Activated CD4-positive, CD25-positive, alpha-beta regulatory T cell treated with anti-CD3 and anti-CD28 coated beads, Interleukin-2, amount 50 U/mL, for 72 hours (primary cell): ENCODE measurements at places on chromosomes 2 and 18.
A peak's percentile ranks its signal among the peaks of the same experiment; 100 is the strongest.

DNA sequence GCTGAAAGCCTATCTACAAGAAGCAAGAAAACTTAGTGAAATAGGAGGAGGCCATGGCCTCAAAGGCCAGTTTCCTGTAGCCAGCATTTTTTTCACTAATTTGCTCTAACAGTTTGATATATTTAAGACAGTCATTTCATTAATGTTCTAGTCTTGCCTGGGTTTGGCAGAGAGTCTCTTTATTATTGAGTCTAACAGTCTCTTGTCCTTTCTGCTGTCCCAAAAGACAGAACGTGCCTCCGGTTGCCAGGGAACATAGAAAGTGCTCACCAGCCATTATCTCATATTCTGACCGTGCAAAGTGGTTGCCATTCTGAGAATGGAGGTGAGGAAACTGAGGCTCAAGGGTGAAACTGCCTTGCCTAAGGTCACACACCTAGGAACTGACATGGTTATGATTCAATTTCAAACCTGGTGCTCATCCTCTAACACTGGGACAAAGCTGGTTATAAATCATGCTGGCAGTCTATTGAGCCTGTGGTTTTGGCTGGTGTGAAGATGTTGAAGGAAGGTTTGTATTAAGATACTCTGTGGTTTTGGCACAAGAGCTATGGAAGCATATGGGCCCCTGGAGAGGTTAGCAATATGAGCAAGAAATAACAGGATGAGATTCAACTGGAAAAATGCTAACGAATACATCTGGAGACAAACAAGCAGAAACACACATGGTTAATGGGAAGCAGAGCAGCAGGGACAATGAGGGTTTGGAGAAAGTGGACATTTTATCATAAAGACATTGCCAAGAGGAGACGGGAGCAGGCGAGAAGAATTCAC is 903.3 kb upstream of the KLHL29 start:
- no peak for DNase-seq

DNA sequence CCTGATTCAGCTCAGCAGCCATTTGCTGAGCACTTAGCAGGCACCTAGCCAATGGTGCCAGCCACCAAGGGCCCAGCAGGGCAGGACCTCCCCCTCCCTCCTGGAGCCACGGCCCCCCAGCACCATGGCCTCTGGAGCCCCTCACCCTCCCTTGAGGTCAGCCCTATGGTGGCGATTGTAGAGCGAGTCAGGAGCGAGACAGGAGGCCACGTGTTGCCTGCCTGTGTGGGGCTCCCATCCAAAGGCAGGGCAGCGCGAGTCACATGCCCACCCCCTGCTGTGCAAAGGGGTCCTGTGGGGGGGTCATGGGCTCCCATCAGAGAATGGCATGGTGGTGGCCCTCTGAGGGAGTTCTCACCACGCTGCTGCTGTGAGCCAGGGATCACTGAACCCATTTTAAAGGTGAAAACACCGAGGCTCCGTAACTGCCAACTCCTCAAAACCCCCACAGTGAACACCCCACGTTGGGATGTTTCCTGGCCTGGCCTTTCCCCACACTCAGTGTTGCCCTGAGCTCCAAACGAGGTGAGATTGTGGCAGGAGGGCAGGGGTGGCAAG is 35.6 kb downstream of the RAMP1 start:
- DNase-seq = no peak

- no peak for DNase-seq
Observed at GRCh38 chr18:39448942-39449341, 1883.3 kb upstream of the CELF4 start.

- DNase-seq = no peak
Observed at GRCh38 chr18:69031571-69031970, 233.7 kb downstream of the CCDC102B start.

DNA sequence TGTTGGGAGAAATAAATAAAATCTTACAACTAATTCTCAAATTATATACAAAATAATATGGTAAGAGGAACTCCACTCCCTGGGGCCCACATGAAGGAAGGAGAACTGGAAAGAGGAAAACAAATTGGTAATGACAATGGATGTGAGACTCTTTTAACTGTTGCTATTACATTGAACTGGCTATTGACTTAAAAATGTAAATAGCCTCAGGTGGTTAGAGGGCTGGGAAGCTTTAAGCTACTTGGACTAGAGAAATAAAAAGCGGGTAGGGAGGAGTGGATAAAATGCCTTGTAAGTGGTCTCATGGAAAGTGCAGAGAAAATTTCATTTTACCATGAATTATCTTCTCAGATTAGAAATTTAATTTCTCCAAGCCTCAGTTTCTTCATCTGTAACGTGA is 64.1 kb downstream of the KCNJ3 start:
- DNase-seq = no peak

GRCh38 chr2:174338671-174339560 is 4.2 kb downstream of the SP9 start:
- DNase-seq = no peak

GRCh38 chr18:65365245-65365980 is 385.4 kb upstream of the CDH7 start:
- no peak for DNase-seq

- DNase-seq = no peak
Observed at GRCh38 chr2:237147317-237147716, 61.6 kb downstream of the COPS8 start.

- DNase-seq = no peak
Observed at GRCh38 chr2:206859330-206859739, 80.0 kb upstream of the CPO start.

DNA sequence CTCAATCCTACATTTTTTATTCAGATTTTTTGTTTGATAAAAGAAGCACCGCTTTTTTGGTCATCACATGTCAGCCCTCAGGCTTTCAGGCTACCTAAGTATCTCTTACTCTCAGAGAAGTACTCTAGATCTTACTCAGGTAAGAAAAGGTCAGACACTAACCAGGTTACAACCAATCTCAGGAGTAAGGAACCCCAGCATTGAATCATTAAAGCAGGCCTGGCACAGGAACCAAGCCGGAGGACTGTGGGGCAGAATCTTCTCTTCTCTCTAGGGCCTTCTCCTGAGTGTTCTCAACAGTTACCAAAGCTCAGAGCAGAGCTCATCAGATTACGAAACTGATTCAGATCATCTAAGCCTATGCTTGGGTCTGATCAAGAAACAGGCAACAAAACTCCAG is 28.2 kb downstream of the RBMS1 start:
- DNase-seq = no peak

DNA sequence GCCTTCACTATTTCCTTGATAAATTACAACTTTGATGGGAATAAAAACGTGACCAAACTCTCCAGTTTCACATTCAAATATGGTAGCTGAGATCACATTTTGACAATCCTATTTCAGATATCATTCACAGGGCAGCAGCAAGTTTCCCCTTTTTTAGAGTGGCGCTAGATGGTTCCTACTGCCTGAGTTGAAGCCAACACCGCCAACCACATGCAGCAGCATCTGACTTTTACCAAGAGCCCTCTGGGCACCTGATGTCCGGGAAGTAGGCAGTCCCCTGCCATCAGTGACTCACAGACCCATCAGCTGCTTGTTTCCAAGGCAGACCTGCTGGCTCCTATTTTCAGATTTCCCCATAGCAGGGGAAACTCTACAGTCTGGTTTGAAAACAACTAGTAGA is 4.0 kb upstream of the MREG start:
- peak; percentile 46 for DNase-seq

DNA sequence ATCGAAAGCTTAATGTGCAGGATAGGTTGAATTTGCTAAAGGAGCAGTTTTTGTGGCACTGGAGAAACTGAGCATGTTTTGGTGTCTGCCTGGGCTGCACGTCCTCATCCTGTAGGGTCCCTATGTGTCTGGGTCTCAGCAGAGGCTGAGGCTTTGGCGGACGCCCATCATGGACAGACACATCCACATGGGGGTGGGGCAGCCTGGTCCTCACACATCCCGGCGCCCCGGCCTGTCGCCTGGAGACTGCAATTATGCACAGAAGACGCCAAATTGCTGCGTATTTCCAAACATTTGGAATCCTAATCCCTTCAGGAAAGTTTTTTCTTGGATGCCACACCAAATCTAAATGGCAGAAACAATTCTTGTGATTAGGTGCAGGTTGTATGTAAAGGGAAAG is 128.2 kb upstream of the TWIST2 start:
- DNase-seq = no peak

DNA sequence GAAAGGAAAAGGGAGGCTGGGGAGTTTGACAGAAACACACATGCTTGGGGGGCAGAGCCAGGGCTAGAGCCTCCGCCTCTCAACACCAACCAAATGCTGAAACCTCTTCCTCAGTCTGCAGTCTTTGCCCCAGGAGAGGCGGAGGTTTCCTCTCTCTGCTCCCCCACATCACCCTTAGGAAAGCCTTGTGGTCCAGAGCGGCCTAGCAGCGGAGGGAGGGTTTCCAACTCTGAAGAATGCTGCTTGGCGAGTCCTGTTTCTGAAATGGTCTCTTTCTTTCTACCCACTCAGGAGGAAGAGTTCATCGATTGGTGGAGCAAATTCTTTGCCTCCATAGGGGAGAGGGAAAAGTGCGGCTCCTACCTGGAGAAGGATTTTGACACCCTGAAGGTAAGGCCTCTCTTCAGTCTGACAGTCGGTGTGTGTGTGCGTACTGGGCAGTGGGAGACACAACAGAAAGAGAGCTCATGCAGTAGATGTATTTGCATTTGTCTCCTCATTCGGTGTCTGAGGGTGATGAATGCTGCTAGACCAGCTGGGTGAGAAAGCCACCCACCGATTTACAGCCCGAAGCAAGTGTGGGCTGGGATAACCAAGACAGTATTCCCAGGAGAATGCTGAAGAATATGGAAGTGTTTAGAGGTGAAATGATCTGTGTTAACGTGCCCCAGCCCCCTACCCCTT is 190.5 kb downstream of the DYSF start:
- no peak for DNase-seq

DNA sequence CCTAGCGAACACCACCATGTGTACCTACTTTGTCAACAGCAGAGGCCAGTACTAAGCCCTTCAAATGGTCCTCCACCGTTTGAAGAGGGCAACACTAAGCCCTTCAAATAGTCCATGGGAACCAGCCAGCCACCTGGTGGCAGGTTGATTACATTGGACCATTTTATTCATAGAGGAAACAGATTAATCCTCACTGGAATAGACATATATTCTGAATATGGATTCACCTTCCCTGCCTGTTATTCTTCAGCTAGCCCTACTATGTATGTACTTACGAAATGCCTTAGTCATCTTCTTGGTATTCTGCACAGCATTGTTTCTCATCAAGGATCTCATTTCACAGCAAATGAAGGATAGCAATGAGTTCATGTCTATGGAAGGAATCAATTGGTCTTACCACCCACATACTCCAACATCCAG is 10.0 kb upstream of the ZNF396 start:
- DNase-seq = no peak

DNA sequence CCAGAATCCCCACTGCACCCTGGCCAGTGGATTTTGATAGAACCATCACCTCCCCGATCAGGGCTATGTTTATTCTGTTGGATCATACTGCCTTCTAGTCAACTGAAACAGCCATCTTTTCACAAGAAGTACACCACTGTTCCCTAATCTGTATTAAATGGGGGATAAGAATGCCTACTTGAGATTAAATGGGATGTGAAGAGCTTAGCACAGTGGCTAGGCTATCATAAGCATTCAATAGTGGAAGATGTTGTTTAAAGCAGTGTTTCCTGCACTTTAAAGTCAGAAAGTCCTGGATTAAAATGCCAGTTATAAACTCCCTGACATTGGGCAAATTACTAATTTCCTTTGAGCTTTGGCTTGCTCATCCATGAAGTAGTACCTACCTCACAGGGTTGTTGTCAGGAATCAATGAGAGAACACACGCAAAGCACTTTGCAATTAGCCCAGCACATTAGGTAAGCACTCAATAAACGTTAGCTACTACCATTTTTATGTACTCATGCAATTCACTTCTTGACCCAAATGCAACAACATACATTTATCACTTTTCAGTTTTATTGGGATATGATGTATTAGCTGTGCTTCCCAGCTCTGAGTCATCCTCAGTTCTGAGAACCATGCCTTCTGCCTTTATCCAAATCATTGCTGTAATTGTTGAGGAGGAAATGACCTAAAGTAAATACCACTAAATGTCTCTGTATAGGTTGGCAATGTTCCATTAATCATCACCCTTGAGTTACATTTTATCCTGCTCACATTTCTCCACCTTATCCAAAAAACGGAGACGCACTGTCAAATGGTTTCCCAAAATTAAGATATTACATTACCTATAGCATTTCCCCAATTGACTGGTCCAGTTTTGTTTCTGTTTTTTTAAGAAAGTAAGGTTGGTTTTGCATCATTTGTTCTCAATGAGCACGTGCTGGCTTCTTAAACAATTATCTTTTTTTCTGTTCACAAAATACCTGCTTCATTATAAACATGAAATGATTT is 2.1 kb downstream of the TMEM247 start:
- no peak for DNase-seq

DNA sequence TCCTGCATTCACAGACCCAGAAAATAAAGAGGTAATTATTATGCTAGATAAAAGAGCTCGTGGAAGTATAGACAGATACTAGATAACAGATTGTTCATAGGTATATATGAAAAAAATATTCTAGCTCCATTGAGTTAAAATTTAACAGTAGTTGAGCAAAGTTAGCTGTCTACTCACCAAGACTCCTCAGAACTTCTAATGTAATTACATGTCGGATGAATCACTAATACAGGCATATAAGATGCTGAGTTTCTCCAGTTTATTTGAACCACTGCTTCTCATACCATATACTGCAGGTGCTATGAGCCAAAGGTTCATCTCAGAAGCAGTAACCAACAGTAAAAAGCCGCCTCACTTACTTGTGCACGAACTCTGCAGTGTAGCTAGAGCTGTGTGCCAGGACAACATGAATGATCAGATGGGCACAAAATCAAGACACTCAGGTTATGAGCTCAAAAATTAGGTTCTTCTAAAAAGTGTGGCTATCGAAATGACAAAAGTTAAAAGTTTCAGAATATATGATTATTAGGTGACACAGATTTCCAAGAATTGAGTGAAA is 373.4 kb downstream of the NCKAP5 start:
- DNase-seq = no peak

GRCh38 chr2:64695721-64696261 is 42.1 kb upstream of the SERTAD2 start:
- no peak for DNase-seq
